ENCODE measurements at places on chromosomes 5 and 9. TPM values are rescaled to one million over a fixed set of nuclear protein-coding genes. Genes with fewer than 3 reads are reported as not detected.

DNA sequence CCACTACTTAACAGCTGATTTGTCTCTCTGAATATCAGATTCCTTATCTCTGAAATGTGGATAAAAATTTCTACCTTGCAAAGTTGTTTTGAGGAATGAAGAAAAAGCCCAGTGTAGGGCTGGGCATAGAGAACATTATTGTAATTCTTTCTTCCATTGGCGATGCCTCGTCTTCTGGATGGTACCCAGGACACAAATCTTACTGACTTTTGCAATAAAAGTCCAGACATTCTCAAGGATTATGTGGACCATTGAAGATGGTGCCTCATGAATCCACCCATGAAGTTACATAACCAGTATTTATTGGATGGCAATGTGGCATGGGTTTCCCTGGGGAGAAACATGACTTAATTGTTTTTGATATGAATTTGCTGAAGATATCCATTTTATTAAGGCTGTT is 33.1 kb downstream of the NNT start:
- no peak for DNase-seq

DNA sequence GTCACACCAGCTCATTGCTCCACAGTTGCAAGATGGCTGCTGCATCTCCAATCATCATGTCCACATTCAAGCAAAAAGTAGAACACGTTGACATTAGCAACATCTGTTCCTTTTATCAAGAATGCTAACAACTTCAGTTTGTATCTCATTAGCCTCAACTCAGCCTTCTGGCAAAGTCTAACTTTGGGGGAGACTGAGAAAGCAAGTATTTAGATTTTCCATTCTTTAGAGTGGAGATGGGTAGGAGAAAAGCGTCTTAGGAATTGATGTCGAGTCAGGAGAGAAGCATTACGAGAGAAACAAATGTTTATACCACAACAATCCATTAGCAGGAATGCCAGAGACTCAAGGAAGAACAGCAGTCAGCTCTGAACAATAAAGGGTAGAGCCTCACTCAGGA is 446.3 kb downstream of the ENC1 start:
- no peak for DNase-seq

SLC26A2 gene
- 25.2 TPM for total RNA-seq

DNA sequence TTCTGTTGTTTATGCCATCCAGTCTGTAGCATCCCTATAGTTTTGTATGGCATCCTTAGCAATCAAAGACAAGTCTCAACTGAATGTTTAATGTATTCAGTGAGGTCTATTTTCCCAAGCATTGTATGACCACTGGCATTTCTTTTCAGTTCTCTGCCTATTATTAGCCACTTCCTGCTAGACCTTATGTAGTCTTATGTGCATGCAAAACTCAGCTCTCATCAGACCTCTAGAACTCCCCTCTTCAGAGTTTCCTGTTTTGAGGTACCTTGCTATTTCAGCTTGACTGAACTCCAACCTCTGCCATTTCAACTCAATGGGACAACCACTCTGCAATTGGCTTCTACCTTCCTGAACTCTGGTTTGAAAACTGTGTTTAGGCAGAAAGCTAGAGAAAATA is 113.2 kb downstream of the SLC25A46 start:
- no peak for DNase-seq

- DNase-seq, result no peak
Observed at GRCh38 chr9:70881333-70881732, 240.1 kb downstream of the TRPM3 start.

ZDHHC11 gene
- 10.3 TPM for total RNA-seq

- DNase-seq, result no peak
Observed at GRCh38 chr9:102482776-102483175, 512.4 kb upstream of the CYLC2 start.

SPATA31E1 gene
- not detected for total RNA-seq

DNA sequence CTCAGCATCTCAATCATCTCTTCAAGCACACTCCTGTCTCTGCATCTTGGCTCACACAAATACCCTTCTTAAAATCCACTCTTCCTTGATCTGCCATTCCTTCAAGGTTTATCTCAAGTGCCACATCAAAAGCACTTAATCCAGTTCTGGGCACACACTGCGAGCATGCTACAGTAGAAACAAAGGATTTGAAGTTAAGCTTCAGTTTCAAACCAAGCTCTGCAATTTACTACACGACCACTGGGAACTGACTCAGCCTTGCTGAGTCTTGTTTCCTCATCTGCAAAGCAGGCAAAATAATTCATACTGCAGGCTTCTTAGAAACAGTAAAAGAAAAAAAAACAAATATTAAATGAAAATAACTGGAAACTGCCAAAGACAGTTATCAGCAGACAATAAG is 50.5 kb upstream of the CTNNAL1 start:
- no peak for DNase-seq

DNA sequence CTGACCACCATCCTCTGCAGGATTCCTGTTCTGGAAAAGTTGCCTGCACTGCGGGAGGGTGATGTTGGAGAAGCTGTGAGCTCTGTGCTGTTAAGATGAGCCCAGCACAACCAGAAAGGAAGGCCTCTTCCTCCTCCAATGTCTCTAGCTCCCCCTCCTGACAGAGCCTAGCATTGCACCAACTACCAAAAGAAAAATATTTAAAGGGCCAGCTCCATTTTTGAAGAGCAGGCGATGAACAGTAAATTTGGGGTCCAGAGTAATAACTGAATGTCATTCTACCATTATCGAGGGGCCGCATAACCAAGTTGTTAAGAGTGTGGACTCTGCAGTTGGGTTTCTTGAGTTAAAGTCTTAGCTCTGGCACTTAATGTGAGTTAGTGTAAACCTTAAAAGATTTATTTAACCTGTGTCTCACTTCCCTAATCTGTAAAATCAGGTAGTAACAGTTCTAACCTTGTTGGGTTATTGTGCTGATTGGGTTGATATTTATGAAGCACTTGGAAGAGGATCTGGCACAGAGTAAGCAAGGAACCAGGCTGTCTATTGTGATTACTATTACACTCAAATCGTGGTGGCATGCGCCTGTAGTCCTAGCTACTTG is 3.9 kb downstream of the TEX53 start:
- DNase-seq, result peak; percentile 47

- DNase-seq, result peak; percentile 93
Observed at GRCh38 chr9:13721481-13722235, 442.2 kb upstream of the MPDZ start.

ZNF354B gene
- 9.5 TPM for total RNA-seq

NR2F1 gene
- total RNA-seq, result 4.3 TPM

DNA sequence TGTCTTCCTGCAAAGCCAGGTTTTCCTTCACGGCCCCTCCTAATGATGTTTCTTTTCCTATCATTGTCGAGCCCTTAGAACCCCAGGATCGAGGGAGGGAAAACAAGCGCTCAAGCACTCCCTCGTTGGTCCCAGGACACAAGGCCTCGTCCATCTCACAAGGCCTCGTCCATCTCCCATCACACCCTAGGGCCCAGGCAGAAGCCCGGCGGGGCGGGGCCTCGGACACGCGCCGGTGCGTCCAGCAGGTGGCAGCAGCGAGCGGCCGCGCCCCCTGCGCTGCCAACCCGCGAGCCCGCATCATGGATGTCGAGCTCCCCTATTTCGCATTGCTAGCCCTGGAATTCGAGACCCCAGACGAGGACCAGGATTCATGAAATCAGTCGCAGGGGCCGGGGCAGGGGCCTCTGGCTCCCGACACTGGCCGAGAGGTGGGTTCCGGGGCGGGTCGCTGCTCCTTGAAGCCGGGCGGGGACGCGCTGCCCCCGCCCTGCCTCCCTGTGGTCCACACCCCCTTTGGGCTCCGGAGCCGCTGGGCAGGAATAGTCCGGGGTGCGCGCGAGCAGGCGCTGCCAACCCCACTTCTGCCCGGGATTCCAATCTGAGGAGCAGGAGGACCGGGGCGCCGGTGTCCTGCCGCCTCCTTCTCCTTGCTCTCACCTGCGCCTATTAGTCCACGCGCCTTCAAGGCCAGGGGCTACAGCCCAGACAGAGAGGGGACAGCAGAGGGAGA is at the start of gene ABLIM3:
Gene ABLIM3, plus strand, starts transcription at position 270 of the 733 bp plus-strand sequence. CDS start 603 bp downstream, outside the sequence.
- DNase-seq, result no peak

All from astrocyte (in vitro differentiated cells and primary cell).